IMR-90 (cell line): ENCODE measurements at places on chromosomes 5 and 9. TPM values are rescaled to one million over a fixed set of nuclear protein-coding genes. Genes with fewer than 3 reads are reported as not detected.

The TMEM250 gene
- total RNA-seq, result 12.5 and 14.0 TPM in 2 replicates

The ESM1 gene
- total RNA-seq, result 8.9 and 10.2 TPM in 2 replicates

The SLC34A3 gene
- total RNA-seq, result not detected in 2 replicates

The CCDC192 gene
- not detected in 2 replicates for total RNA-seq

The ZNG1A gene
- total RNA-seq, result 12.2 and 24.2 TPM in 2 replicates
